ENCODE measurements at places on chromosomes 2 and 18. TPM values are rescaled to one million over a fixed set of nuclear protein-coding genes. Genes with fewer than 3 reads are reported as not detected.

Gene HOXD13
- 0.10 TPM for total RNA-seq

Gene ZSCAN30
- 10.0 TPM for total RNA-seq

Gene SDC1
- 846 TPM for total RNA-seq

Gene WIPF1
- 12.4 TPM for total RNA-seq

Gene VWC2L
- not detected for total RNA-seq

Data from lower leg skin (tissue), 4 donors.